NCI-H446 treated with DMSO at 0.1 percent for 48 hours (cell line): ENCODE measurements at places on chromosomes 5 and 9.

- no peak for DNase-seq
These were observed 74.0 kb downstream of the GNAQ start for GRCh38 chr9:77957652-77958051.

- no peak for DNase-seq
These were observed 28.8 kb downstream of the G3BP1 start for GRCh38 chr5:151800532-151800931.

DNA sequence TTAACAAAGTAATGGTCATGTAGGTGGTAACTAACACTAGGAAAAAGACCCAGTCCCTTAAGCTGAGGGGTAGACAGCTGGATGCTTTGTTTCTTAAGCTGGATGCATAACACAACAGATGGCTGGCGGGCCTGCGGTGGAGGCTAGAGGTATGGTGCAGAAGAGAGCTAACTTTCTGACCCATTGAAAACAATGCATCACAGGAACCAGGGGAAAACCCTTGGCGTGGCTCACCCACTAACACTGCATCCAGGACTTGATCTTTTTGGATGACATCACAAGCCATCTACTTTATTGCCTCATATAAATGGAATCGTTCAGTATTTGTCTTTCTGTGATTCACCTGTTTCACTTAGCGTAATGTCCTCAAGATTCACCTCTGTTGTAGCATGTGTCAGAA lies 138.7 kb downstream of the AUH start:
- no peak for DNase-seq

DNA sequence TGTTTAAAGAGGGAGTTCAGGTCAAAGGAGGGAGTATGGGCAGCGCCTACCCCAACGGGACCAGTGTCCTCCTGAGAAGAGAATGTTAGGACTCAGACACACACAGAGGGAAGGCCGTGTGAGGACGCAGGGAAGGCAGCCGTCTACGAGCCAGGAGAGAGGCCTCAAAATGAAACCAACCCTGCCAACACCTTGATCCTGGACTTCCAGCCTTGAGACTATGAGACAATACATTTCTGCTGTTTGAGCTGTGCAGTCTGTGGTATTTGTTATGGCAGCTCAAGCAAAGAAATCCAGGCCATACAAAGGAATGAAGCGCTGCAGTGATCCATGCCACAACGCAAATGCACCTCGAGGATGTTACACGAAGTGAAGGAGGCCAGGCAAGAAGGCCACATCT lies 97.9 kb downstream of the COL23A1 start:
- DNase-seq, result no peak

DNA sequence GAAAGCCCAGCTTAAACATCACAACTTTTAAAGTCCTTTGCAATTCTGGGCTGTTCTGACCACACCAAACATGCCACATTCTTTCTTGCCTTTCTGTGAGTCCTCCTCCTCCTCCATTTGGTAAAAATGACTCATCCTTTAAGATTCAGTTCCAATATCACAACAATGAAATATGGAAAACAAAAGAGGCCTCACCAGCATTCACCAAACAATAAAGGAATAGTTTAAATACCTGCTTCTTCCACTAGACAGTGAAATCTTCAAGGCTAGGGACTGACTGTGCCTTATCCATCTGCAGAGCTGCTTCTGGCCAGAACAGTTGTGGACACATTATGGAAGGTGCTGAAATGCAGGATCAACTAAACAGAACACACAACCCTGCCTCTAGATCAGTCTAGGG lies 36.0 kb downstream of the NR6A1 start:
- no peak for DNase-seq

DNA sequence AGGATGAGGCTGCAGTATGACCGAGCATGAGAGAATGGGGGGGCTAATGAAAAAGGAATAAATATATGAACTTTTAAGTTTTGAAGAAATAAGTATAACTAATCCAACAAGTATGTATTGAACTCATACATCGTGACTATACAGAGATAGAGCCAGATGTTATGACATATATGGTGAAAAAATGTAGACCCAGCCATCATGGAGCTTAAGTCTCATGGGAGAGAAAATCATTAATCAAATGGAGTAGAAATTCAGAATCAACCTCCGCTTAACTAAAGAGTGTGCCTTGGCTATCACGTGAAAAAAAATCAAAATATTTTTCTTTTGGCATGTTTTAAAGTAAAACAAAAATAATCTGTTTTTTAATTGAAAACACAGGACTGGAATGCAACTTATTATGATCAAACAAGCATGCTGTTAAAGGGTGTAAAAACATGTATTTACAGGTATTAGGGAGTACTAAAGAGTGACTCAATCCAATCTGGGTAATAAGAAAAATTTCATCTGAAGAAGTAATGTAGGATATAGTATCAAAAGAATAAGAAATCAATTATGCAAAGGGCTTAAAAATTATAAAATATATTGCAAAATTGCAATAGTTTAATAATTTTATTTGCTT lies 868.5 kb upstream of the NUDT12 start:
- DNase-seq, result no peak
